Stimulated activated CD4-positive, alpha-beta T cell treated with anti-CD3 and anti-CD28 coated beads, Interleukin-1b, Interleukin-23, amount 100 ng/mL, for 4 hours (primary cell): ENCODE measurements at places on chromosomes 3 and 15.

GRCh38 chr3:14948609-14949038 lies 1.2 kb downstream of the NR2C2 start:
- no peak for DNase-seq

- no peak for DNase-seq
These were observed 440.2 kb downstream of the LPP start for GRCh38 chr3:188594139-188594538.

DNA sequence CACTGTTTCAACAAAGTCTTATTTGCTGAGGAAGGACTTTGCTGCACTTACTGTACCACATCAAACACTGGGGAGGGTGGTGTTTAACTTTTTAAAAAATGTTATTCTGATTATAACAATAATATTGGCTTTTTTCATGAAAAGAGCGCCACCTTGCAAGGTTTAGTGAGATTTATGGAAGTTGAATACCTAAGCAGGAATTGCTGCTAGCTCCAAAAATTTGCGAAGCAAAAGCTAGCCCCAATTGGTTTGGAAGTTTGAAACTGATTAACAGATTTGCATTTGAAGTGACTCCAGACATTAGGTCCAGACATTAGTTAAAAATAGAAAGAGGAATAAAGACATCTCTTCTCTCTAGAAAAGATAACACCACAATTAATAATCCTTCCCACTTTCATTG lies 6.7 kb downstream of the ZIC1 start:
- no peak for DNase-seq

- DNase-seq = no peak
These were observed 376.3 kb downstream of the PDCD6IP start for GRCh38 chr3:34174740-34175139.

GRCh38 chr15:69415381-69415780 lies 1.2 kb downstream of the KIF23 start:
- no peak for DNase-seq

DNA sequence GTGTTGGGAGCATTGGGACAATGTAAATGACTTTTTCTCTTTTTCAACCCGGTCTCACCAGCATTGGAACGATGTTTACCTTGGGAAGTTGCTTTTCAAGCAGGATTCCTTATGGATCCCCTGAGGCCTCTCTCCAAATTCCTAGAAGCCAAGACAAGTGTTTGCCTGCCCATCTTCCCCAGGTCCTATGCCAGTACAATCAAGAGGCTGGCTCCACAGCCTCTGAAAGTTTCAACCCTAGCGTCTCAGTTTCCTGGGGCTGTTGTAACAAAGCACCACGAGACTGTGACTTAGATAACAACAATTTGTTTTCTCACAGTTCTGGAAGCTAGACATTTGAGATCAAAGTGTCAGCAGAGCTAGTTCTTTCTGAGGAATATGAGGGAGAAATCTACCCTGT lies 347.2 kb upstream of the UMPS start:
- no peak for DNase-seq
